ENCODE measurements at places on chromosomes 13 and 19.

GRCh38 chr13:68550330-68550729 lies 1320.2 kb upstream of the PCDH9 start:
- DNase-seq: no peak

DNA sequence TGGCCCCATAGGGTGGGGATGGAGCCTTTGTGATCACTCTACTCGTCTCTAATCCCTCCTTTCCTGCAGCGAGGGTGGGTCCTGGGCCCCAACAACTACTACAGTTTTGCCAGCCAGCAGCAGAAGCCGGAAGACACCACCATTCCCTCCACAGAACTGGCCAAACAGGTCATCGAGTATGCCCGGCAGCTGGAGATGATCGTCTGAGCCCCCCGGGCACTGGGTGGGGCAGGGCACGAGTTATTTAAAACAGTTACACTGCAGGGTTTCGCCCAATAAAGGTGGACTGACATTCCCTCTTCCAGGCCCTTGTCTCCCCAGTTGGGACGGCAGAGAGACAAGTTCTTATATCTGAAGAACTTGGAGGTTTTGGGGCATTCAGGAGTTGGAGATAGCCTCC lies 4.7 kb downstream of the GGN start:
- DNase-seq: no peak

- no peak for DNase-seq
These were observed 194.0 kb upstream of the NBEA start for GRCh38 chr13:34748073-34748472.

GRCh38 chr13:33512880-33513554 lies 227.5 kb upstream of the STARD13 start:
- no peak for DNase-seq

GRCh38 chr13:42495751-42496150 lies 78.2 kb upstream of the TNFSF11 start:
- no peak for DNase-seq

DNA sequence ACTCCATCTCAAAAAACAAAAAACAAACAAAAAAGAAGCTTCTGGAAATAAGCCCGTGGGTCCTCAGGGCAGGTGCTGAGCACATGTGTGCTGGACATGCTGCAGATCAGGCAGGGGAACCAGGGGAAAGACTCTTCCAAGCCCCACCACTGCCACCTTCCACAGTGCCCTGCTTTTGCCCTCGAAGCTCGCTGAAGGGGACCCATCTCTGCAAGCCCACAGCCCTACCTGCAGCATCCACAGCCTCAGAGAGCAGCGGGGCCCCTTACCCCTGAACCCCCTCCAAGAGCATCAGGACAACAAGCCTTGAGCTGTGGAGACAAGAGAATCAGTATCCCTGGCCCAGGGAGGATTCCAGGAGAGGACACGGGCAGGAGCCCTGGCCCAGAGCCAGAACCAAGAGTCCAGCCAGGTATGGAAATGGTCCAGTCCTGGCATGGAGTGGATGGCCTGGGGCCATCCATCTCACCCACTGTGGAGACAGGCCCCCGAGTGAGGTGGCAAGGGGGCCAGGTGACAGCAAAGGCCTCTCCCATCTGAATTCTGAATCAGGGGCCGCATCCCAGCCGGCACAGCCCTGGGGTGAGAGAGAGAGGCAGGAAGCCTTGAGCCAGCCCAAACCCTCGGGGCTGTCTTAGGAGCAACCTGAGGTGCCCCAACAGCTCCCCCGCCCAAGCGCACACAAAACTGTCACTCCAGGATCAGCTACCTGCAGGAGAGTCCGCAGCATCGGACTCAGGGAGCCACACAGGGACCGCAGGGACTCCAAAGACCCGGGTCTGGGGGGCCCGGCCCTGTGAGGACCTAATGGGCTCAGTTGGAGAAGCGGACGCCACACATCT lies 51.8 kb upstream of the TPM4 start:
- DNase-seq: no peak

DNA sequence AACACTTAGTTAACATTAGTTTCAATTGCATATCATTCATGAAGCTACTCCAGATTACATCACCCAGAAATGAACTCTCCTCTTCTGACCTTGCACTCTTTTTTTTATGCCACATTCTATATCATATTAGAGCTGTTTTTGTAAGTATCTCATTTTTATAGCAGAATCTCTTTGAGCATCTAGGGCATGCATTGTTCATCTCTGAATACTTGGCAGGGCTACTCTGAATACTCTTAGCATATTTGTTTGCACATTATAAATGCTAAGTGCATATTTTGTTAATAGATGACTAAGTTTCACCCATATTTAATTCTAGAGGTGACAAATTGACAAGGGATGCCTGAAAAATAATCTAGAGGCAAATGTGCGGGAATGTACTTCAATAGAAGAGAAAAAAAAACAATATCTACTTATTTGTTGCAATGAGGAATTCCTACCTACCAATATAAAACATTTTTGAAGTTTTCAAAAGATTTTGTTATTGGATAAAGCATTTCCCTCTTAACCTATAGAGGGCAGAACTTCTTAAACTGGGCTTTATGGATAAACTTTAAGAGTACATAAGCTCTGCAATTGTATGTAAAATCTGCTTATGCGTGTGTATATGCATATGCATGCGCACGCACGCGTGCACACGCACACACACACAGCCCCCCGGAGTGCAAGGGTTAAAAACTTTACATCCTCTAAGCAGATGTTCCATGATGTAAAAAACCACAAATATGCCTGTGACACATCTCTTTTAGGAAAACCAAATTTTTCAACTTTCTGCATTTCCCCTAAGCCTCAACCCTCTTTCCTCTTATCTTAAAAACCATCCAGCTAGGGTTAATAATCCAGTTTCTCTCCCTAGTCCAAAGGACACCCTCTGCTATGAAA lies 73.0 kb upstream of the OXGR1 start:
- DNase-seq: no peak

DNA sequence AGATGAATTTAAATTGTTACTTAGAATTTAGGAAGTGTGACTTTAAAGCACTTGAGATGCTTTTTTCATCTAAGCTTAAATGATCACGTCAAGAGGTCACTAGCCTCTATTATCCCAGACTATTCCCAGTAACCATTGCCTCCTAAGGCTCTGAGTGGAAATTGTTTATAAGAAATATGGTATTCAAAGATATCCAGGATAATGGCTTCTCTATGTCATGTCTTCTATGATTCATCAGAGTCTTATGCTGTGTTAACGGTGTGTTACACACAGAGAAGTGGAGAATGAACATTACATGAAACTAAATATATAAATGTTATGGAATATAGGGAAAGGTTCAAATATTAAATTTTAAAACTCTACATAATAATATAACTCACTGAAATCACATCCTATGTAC lies 79.8 kb upstream of the NBEA start:
- no peak for DNase-seq

- DNase-seq: no peak
These were observed 4.2 kb downstream of the ADPRHL1 start for GRCh38 chr13:113448885-113449692.

DNA sequence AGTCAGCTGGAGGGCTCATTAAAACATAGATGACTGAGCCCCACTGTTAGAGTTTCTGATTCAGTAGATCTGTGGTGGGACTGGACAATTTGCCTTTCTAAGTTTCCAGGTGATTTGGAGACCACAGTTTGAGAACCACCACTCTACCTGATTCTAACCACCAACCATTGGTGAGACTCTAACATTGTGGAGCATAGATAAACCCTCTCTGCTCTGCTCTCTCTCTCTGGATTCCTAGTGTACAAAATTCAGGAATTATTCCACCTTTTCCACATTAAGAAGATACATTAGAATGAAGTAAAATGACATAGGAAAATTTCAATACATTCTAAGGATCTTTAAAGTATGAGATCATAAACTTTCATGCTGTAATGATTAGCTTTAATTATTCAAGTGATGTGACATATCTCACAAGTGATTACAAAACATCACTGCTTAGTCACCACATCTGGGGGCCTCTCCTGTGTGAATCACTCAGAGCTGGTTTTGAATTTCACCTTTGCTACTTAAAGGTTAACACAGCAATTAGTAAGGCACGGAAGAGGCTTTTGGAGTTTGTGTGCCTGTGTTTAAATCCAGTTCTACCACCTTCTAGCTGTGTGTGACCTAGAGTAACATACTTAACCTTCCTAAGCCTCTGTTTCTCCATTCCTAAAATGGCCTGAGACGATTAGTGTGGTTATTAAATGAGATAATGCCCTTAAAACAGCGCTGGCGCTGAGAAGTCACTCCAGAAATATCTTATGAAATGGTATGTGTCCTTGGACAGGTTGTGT lies 78.5 kb upstream of the NBEA start:
- DNase-seq: no peak

DNA sequence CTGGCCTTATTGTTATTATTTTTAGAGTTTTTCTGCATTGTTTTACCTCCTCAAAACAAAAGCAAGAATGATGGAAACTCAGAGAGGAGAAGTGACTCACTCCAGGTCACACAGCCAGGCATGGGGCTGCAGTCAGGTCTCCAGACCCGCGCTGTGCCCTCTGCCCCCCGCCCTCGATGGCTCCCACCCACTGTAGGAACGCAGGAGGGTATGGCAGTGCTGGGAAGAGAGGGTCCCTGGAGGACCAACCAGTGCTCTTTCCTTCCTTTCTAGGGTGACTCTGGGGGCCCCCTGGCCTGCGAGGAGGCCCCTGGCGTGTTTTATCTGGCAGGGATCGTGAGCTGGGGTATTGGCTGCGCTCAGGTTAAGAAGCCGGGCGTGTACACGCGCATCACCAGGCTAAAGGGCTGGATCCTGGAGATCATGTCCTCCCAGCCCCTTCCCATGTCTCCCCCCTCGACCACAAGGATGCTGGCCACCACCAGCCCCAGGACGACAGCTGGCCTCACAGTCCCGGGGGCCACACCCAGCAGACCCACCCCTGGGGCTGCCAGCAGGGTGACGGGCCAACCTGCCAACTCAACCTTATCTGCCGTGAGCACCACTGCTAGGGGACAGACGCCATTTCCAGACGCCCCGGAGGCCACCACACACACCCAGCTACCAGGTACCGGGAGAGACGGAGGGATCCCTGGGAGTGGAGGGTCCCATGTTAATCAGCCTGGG lies 5.6 kb downstream of the TIMM13 start:
- DNase-seq: no peak

DNA sequence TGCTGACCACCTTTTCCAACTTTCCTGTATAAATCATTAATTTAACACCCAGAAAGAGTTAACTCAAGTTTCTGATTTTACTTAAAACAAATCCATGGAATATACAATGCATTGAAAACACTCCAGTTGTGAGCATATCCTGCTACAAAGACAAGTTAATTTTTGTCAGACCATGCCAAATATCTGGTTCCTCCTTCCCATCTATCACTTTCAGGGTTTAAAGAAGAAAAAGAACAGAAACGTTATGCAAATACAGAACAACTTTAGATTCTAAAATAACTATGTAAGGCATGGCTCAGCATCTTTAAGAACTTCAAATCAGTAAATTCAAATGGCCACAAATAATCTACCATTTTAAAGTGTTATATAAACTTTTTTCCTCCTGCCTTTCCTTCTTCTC lies 14.9 kb downstream of the MRPS31 start:
- no peak for DNase-seq

GRCh38 chr19:52961981-52962380 lies 700 bp downstream of the ZNF816 start:
- no peak for DNase-seq

GRCh38 chr19:12652219-12652618 lies 14.3 kb downstream of the MAN2B1 start:
- no peak for DNase-seq

- DNase-seq: no peak
These were observed 10.4 kb upstream of the TMEM86B start for GRCh38 chr19:55239004-55239403.

GRCh38 chr19:12754465-12755196 lies 3.0 kb downstream of the BEST2 start:
- DNase-seq: no peak

GRCh38 chr19:14686411-14686810 lies 3.4 kb upstream of the ZNF333 start:
- DNase-seq: no peak

- DNase-seq: no peak
These were observed 13.2 kb downstream of the DIAPH3 start for GRCh38 chr13:60150538-60150937.

DNA sequence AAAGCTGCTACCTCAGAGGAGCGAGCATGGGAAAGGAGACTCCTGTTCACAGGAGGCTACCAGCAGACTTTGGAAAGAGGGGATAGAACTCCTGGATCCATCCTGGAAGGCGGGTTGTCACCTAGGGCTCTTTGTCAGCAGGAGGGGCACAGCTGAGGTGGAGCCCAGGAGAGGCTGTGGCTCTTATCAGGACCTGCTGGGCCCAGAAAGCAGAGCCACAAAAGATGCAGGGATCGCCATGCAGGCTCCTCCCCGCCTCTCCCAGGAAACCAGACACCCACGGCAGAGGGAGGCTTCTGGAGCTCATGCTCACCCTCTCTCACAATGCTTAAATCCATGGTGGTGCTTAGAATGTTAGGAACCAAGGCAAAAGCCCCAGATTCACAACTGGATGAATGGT lies 994.2 kb downstream of the UQCRFS1 start:
- DNase-seq: no peak

GRCh38 chr19:34985249-34986022 lies 14.7 kb upstream of the GRAMD1A start:
- DNase-seq: no peak

DNA sequence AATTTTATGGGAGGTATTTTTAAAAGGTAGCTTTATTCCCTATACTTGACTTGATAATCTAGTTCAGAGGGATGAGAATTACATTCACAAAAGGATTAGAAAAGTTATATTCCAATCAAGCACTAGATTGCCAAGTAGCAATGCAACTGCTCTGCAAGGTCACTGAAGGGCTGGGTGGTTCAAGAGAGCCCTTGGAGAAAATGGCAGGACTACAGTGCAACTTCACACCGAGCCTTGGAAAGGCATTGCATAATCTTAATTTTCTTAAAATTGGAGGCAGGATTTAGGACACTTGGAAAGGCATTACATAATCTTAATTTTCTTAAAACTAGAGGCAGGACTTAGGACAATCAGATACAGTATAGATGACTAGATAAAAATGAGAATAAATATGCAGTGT lies 315.9 kb downstream of the DCT start:
- no peak for DNase-seq

GRCh38 chr13:45715351-45715750 lies 13.2 kb downstream of the CBY2 start:
- DNase-seq: no peak

DNA sequence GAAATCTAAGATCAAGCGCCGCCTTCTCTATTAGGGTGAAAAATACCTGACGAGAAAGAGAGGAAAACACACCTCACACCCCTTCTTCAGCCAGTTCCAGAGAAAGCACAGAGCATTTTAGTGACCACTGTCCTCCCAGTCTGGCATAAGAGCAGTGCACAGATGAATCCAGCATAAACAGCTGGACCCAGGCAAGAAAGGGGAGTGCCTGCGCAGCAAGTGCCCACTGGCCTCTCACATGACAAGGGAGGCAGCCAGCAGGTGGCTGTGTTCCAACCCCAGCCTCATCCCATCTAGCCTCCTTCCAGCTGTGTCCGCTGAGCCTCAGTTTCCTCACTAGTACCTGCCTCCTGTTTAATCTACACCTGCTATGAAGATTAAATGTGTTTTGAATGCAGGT lies 8.0 kb downstream of the MED26 start:
- no peak for DNase-seq

Measured in esophagus squamous epithelium (tissue), 5 donors.